ENCODE measurements at places on chromosomes 12 and 14.

- DNase-seq, result no peak
Measured at GRCh38 chr12:51390891-51391282, 319 bp downstream of the GALNT6 start.

GRCh38 chr12:28611115-28611435 is 420.8 kb downstream of the CCDC91 start:
- no peak for DNase-seq

DNA sequence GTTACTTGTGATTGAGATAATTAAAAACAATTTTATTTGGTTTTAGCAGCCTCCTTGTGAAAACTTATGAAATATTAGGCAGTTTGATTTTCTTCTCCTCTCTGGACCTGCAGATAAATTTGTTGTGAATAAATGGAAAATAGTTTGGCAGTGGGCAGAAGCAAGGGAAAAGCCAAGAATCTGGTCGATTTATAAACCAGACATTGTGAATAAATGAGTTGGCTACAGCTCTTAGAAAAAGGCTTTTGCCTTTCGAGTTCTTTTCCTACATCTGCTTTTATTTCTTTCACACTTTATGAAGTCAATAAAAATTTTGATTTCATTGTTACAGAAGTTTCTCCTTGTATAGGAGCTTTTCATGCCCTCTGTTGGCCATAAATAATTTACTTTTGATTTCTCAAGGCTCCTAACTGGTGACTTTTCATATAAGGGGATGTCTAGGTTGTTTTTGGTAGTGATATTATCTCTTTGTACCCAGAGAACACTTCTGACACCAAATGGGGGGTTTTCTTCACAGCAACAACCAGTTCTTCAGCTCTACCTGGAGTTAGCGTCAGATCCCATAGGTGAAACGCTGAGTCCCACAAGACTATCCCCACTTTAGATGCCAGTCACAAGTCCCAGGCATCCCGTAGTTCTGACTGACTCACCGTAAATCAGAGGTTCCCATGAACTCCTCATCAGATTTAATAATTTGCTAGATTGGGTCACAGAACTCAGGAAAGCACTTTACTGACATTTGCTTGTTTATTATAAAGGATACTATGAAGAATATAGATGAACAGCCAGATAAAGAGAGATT is 136.5 kb upstream of the DNM1L start:
- DNase-seq, result no peak

DNA sequence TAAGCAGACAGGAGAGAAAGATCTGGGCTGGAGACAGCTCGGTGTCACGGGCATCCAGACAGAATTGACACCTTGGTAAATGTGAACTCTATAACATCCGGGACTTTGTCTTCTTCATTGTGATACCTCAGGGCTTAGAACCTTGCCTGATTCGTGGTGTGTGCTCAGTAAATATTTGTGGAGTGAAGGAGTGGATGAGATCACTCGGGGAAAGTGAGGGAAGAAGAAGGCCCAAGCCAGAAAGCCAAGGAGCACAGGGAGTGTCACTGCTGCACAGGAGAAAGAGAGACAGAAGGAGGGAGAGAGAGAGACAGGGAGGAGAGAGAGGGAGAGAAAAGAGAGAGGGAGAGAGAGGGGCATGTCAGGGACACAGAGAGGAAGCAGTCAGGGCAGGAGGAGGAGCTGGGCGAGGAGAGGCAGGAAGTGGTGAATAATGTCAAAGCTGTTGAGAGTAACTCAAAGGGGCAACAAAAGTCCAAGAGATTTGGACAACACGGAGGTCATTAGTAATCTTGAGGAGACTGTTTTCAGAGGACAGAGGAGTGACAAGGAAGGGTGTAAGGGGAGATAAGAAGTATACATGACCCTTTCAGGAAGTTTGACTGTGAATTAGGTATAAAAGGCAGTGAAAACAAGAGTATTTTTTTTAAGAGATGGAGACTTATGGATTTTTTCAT is 141.6 kb upstream of the MAX start:
- no peak for DNase-seq

GRCh38 chr12:115636546-115636945 is 640.9 kb downstream of the MED13L start:
- DNase-seq, result no peak

GRCh38 chr12:71218616-71219015 is 60.8 kb upstream of the TSPAN8 start:
- DNase-seq, result no peak

DNA sequence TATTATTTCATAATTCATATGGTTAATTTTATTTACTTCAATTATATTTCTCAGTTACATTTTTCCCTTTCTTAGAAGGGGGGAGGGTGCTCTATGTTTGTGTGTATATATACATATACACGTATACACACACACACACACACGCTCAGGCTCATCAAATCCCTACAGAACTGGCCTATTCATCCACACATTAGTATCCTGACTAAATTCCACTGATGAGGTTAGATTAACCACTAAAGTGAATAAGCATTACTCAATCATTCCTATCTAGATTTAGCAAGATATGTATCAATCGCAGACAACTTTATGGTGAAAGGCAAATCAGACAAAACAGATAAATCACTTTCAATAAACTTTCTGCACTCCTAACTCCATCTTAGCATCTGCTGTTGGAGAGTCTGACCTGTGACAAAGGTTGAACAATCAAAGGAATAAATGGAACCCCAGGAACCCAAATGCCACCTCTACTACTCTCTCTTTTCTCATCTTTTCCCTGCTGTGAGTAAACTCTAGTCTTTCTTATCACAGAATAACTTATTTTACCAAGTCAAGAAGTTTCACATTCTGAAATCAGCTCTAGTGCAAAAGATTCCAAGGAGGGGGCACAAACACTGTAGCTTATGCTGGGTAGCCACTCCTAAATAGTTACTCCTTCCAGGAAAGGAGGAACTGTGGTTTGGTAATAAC is 67.6 kb downstream of the RALGAPA1 start:
- DNase-seq, result no peak

DNA sequence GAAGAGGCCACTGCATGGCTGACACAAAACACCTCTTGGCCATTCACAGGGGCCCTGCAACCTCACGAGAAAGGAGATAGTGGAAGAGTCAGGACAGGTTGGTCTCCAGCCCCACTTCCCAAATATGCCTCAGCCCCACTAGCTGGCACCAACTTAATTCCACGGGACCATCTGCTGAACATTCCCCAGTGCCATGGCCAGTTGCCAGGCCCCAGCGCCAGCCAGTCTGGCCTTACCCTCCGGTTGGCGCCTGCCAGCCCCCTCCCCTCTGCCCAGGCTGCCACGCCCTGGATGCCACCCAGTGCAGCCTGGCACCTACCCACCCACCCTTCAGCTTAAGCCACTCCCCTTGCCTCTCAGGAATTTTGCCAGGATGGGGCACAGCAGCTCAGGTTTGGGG is 21.2 kb upstream of the HSPB8 start:
- DNase-seq, result no peak

DNA sequence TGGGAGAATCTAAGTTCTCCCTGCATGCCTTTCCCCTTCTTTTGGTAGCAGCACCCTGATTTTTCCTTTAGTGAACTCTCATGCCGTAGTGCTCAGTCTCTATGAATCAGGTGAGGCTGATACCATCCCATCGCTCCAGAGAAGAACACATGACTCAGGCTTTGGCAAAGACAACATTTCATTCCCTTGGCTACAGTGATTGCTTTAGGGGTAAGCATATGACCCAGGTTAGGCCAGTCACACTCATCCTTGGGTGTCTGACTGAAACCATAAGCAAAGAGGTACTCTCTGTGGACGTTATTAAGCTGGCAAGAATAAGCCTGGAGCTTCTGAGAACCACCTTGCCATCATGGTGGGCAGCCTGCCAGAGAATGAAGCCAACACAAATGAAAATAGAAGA is 141.8 kb downstream of the MYRFL start:
- no peak for DNase-seq

DNA sequence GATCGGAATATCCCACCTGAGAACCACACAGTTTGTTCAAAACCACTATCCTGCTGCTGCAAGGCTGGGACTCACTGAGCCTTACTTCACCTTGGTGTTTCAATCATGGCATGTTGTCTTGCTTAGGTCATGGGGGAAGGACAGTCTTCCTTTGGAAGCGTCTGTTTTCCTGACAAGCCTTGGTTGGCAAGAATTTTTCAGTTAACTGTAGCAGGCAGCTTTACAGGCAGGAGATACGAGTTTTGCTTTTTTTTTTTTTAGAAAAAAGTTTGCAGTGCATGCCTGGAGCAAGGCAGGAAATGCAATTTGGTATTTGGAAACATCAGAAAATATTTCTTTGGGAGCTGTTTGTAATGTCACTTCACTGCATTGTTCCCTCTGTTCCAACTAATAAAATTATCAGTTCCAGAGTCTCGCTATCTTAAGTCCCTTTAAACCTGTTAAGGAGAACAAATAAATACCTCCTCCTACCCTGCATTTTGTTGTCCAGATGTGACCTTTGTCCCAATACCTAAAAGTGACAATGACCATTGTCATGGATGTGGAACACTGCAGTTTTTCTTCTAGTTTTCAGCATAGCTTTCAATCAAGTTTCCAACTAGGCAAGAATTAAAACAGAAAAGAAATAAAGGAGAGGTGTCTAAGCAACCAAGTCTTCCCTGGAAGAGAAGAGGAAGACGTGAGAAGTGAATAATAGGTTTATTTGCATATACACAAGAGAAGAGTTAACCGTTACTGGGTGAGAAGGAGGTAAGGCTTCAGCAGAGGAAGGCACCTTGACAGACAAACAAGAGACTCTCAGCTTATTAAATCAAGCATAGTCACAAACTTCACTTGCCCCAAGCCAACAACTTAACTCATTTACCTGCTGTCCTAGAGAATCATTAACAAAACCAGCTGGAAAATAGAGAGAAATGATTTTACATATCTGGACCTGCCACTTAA is 71.4 kb upstream of the ACTN1 start:
- DNase-seq, result no peak

DNA sequence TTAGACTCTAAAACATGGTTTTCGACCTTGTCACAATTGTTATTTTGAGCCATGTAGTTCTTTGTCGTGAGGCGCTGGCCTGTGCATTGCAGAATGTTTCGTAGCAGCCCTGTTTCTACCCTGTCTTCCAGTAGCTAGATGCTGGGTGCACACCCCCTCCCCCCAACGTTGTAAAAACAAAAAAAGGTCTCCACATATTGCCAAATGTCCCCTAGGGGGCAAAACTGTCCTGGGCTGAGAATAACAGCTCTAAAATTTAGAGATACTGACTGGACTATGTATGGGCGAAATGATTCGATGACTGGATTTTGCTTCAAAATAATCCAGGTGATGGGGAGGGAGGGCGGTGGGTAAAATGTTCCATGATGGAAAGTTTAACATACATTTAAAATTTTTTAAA is 126.1 kb upstream of the FUT8 start:
- no peak for DNase-seq

DNA sequence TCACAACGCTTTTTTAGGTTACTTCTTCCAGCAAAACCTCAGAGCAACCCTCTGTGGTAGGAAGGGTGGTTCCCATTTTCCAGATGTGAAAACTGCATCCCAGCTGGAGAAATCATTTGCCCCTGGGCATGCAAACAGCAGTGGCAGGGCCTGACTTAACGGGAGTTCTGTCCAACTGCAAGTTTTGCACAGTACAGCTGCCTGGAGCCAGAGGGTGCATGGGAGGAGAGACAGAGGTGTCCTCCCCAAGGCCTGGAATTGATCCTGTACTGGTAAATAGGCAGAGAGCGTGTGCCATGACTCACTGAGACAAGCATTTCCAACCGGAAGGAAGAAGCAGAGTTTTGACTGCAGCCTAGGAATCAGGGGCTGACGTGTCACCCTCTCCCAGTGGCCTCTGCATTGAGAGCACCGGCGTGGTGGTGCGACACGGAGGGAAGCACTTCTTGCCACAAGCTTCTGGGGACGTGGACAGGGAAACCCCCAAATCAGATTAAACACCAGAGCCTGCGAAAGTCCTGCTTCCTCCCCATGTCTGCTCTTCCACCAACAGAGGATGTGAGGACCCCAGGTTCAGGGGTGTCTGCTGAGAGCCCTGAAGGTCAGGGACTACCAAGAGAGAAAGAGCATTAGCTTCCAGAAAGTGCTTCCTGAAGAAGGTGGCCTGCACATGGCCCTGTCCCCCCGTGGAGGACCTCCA is 19.0 kb upstream of the SERPINA4 start:
- DNase-seq, result no peak

DNA sequence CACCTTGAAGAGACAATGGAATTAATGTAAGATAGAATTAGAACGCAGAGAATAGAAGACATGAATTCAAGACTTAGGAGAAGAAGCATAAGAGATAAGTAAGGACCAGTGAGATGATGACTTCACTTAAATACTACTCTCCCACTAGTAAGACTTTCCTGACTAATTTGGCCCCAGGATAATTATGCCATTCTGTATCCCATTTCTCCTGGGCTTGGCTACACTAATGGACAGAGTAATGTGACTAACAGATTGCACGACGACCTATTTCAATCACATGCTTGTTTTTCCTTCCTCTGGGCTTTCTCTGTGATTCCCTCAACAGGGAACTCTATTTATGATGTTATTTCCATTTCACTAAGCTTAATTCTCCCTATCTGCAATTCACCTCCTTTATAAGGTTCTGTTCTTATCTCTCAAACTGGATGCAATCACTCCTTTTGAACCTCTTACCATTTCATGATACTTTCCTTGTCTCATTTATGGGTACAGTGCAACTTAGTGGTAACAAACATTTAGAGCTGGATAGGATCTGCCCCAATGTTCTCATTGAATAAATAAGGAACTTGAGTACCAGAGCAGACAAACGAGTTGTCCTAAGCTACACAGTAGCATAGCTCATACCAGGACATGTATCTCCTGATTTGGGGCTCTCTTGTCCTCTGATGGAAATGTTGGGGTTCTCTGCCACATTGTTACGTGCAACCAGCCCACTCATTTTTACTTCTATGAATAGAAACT is 102.7 kb downstream of the BTG1 start:
- no peak for DNase-seq

- no peak for DNase-seq
Measured at GRCh38 chr12:105775343-105775742, 363.4 kb downstream of the NUAK1 start.

GRCh38 chr14:33480887-33481184 is 470.0 kb downstream of the EGLN3 start:
- DNase-seq, result no peak

DNA sequence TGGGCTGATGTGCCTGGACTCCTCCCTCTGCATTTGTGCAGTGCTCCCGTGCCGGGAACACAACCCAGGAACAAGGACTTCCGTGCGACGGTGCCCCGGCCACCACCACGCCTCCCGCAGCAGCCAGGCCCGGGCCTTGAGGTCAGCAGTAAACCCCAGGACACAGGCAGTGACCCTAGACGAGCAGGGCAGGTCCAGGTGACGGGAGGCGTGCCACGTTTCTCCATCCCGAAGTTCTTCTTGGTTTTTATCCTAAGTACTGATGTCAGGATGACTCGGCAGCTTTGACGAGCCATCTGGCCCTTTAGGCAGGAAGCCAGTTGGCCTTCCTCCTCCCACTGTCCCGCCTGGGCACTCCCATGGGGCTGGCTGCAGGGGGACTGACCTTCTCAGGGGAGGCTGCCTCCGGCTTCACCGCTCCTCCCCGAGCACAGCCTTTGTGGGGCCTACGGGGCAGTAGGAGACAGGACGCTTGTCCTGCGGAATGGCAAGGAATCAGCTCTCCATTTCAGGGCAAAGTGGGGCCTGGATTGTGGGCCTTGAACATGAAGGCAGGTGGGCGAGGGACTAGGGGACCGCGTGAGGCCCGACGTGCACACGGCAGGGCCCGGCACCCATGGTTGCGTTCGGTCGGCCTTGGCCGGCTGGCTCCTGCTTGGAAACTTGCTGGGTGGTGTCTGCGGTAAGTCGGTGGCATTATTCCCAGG is 94.1 kb downstream of the FBXL14 start:
- DNase-seq, result no peak

- DNase-seq, result no peak
Measured at GRCh38 chr12:58359084-58359483, 417.7 kb downstream of the ATP23 start.

- DNase-seq, result no peak
Measured at GRCh38 chr14:95523815-95524448, 7.5 kb upstream of the SYNE3 start.
